ENCODE measurements at places on chromosomes 12 and 14.

DNA sequence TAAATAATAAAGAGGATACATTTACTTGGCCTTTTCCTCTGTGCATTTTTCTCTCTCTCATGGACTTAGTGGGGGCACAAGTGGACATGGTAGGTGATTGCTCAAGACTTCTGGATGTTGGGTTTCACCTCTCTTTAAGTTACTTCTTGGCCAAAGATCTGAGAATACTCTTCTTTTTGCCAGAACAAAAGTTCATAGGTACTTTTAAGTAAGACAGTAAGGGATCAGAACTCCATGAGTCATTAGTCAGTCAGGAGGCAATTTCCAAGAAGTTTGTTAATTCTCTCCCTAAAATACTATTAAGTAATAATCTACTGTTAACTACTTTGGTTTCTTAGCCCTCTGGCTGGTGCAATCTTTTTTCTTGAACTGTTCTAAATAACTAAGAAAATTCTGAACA, 84.2 kb downstream of the GRIP1 start:
- peak; percentile 13 for DNase-seq

- peak; percentile 42 for DNase-seq
These were observed 44.9 kb downstream of the ATP2B1 start for GRCh38 chr12:89663577-89664357.

- DNase-seq, result no peak
These were observed 611.8 kb downstream of the ETNK1 start for GRCh38 chr12:23236811-23237210.

DNA sequence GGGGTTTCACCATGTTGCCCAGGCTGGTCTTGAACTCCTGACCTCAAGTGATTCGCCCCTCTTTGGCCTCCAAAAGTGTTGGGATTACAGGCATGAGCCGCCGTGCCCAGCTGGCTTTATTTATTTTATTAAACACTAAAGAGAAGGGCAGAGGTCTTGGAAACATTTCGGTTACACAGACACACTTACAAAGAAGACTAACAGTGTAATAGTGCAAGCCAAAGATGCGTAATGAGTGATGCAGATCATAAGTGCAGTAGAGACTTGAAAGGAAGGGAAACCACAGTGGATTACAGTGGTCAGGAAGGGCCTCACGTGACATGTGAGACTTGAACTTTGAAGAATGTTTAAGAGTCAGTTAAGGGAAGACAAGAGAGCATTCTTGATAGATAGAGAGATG, 33.9 kb upstream of the CDK17 start:
- DNase-seq, result peak; percentile 47

DNA sequence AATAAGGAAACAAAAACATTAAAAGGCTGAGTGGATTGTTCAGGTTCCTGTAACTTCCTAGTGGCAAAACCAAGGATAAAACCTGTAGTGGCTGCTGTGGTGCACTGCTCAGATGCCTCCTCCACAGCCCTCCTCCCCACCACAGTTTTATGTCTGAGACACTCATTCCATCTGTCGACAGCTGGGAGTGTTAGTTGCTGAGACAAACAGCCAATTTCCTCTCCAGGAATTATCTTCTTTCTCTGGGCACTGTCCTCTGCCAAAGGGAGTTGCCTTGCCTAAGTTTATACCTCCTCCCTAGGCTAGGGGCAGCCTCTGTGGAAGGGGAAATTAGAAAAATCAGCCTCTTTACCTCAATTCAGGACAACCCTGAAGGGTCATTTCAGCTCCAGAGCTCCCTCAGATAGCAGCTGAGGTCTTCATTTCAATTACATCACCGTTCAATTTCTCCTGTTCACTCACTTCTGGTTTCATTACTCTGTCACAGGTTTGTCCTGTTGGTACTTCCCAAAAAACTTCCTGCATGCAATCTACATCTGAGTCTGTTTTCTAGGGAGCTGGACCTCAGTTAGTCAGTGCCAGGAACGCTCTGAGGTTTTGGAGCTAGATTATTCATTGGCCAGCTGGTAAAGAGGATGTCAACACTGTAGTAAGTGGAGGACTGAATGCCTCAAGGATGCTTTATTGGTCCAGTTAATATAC, 74.9 kb upstream of the ATP2B1 start:
- peak; percentile 40 for DNase-seq

DNA sequence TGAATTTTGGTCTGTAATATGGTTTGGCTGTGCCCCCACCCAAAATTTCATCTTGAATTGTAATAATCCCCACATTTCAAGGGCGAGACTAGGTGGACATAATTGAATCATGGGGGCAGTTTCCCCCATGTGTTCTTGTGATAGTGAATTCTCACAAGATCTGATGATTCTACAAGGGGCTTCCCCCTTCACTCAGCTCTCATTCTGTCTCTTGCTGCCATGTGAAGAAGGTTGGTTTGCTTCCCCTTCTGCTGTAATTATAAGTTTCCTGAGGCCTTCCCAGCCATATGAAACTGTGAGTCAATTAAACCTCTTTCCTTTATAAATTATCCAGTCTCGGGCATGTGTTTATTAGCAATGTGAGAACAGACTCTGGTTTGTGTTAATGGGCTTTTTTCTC, 5.9 kb downstream of the LRRC9 start:
- no peak for DNase-seq

DNA sequence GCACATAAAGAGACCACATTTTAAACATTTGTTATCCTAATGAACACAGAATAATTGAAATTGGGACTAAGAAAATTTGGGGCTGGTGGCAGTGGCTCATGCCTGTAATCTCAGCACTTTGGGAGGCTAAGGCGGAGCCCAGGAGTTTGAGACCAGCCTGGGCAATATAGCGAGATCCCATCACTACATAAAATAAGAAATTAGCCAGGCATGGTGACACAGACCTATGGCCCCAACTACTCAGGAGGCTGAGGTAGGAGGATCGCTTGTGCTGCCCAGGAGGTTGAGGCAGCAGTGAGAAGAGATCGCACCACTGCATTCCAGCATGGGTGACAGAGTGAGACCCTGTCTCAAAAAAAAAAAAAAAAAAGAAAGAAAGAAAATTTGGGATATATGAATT, 59.7 kb downstream of the CPM start:
- DNase-seq, result no peak

GRCh38 chr14:39339003-39339402, 93.2 kb downstream of the FBXO33 start:
- DNase-seq, result no peak

DNA sequence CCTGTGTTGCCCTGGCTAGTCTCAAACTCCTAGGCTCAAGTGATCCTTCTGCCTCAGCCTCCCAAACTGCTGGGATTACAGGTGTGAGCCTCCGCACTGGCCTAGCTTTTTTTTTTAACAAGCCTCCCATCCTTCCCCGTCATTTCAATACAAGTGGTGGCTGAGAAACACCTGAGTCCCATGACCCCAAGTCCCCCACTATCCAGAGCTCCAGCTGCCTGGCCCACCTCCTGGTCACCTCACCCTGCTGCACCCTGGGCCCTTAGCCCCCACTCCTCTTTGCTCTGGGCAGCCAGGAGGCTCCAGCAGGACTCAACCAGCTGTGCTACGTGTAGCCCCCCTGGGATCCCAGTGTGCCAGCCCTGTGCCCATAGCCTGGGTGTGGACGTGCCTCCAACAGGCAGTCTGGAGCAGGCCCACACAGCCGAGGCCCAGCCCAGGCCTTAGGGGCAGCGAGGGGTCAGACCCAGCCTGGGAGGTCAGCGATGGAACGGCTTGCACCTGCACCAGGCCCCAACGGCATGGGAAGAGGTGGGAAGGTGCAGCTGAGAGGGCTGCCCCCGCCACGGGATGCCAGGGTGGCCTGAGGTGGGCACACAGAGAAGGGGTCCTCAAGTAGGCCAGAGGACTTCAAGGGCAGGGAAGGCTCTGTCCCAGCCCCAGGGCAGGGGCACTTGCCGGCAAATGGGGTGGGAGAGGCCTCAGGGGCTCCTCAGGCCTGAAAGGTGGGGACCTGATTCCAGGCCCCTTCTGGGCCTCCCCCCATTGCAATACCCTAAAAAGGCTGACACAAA, 6.5 kb downstream of the AHNAK2 start:
- DNase-seq, result no peak

- no peak for DNase-seq
These were observed 41.0 kb downstream of the TFCP2 start for GRCh38 chr12:51131745-51132521.

DNA sequence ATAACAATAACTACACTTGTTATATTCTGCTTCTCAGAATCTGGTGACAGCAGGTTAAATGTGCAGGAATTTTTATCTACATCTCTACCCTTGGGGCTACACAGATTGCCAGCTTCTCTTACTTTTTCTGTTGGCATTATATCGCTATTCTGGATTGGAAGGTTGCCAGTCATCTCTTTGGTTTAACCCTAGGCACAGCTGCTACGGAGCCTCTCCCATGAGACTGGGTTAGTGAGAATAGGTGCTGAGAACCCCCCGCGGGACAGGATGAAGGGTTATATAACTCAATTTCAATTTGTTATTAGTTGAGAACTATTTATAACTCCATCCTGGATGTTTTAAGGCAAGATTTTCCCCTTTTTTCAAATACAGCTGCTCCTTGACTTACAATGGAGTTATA, 73.1 kb downstream of the ACADS start:
- no peak for DNase-seq

DNA sequence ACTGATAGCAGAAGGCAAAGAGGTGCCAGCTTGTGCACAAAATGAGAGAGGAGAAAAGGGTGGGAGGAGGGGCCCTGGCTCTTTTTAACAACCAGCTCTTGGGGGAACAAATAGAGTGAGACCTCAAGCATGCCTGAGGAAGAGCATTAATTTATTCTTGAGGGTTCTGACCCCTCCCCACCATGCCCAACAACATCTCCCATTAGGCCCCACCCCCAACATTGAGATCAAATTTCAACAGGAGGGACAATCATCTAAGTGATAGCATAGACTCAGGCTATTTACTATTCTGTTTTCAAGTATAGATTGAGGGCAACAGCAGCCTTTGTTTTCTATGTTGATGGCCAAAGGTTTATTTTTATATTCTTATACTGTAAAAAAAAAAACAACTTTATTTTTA, 59.7 kb downstream of the FUT8 start:
- no peak for DNase-seq

GRCh38 chr12:104649217-104649824, 192.6 kb downstream of the CHST11 start:
- peak; percentile 71 for DNase-seq

- DNase-seq, result peak; percentile 92
These were observed 15.9 kb downstream of the NCOR2 start for GRCh38 chr12:124551268-124552144.

GRCh38 chr12:122871851-122872780, 23.8 kb downstream of the VPS37B start:
- peak; percentile 80 for DNase-seq

DNA sequence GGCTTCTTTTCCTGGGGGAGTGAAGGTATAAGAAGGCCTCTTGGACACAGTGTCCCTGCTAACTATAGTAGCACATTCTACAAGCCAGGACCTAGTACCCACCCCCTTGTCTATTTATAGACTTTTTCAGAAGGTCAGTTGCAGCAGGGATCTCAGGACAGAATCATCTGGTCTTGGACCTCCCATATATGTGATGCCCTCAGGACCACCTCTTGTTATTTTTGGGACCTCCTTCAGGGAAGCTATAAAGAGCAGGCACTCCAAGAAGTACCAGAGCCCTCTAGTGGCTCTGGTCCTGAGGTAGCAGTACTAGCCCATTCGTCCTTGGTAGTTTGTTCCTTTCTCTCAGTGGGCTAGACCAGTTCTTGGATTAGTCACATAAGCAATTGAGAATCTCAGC, 4.3 kb downstream of the COQ10A start:
- peak; percentile 5 for DNase-seq

DNA sequence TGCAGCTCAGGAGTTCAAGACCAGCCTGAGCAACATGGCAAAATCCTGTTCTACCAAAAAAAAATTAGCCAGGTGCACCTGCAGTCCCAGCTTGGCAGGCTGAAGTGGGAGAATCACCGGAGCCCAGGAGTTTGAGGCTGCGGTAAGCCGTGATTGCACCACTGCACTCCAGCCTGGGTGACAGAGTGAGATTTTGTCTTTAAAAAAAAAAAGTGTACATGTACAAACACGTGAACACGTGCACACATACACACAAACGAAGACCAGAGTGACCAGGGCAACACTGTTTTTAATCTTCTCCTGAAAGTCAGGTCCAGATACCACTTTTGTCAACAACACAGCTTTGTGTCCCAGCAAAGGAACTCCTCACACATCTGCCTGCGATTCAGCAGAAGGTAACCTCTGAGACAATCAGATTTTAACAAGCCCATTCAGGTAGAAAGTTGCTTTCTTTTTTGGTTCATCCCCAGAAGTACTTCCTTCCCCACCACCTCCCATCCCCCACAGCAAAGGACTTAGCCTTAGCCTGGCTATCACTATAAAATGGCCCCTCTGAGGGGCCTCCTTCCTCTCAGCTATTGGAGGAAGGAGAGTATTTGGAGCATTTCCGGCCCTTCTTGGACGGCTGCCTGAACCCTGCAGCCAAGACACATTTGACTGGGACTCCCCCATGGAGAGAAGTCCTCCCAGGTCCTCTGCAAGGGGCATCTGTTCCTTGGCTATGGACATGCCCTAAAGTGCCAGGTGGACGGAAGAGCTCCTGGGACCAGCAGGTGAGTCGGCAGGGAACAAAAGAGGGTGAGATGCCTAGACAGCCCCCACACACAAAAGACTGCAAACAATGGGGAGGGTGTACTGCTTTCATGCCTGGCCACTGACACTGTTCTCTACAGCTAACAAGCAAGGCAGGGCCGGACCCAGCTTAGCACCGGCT, 9.8 kb downstream of the CTDSP2 start:
- no peak for DNase-seq

DNA sequence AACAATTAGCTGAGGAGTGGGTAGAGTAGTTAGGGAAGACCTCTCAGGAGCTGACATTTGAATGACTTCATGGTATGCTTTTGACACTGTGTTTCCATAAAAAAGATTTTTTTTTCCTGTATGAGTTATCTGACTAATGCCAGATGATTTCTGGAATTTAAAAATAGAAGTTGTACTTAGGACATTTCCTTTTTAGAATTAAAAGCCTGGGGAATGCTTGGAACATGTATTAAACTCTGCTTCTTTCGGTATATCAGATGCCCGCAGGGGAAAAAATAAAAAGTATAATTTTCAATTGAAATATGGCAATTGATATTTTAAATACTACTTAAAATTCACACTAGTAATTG, 41.1 kb downstream of the BRMS1L start:
- no peak for DNase-seq

DNA sequence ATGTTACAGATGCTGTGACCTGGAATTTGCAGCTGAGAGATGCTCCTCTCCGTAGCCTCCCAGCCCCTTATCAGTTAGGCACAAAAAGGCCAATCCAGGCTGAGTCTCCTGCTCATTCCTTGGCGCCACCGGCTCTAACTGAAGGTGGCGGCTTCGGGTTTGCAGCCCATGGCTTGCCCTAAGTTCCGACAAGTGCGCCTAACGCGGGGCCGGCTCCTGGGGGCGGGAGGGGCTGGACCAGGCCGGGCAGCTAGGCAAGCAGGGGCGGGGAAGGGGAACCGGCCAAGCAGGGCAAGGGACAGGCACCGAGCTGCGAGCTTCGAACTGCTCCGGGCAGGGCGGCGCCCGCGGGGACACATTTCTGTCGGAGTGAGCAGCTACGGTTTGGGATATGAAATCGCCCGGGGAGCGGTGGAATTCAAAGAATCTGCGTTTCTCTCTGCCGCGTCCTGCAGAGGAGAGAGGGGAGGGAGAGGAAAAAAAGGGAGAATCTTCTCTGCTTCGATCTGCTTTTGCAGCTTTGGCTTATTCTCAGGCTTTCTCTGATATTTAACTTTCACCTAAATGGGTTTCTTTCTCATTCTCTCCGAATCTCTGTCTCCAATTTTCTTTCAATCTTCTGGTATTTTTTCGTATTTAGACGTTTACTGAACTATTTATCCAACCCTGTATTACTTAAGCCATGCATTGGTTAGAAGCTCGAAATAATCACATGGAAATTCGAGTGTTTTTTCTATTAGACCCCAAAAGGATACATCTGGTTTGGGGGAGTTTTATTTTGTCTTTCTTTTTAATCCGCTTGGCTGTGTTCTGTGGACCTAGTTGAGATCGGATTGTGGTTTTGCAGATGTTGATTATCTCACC, 1.6 kb upstream of the HOXC12 start:
- DNase-seq, result no peak

All from inflammatory macrophage treated with lipopolysaccharide for 1 hour (primary cell).